Caudate nucleus (tissue), 63 donors: ENCODE measurements at places on chromosomes 12 and 14.

- no peak for DNase-seq
Measured at GRCh38 chr12:96007729-96008128, 11.6 kb upstream of the HAL start.

DNA sequence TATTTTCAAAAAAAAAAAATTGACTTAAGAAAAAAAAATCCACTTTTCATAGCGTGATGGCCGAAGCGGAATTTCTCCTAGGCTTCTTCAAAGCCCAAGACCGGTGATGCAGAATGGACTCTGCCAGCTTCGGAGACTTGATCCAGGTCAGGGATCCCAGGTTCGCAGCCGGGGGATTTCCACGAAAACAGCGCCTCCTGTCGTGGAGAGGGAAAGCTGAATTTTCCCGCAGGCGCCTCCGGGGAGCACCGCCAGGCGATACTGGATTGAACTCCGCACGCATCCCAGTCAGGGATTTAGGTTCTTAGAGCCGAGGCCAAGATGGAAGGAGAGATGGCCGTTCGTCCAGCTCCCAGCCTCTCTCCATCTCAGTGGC, 2.1 kb downstream of the TTC6 start:
- DNase-seq = no peak

GRCh38 chr12:112714166-112714710, 77.3 kb upstream of the RPH3A start:
- DNase-seq = no peak

- no peak for DNase-seq
Measured at GRCh38 chr14:23539248-23540140, 12.1 kb downstream of the ZFHX2 start.

GRCh38 chr12:132218527-132218875, 74.2 kb downstream of the NOC4L start:
- no peak for DNase-seq

DNA sequence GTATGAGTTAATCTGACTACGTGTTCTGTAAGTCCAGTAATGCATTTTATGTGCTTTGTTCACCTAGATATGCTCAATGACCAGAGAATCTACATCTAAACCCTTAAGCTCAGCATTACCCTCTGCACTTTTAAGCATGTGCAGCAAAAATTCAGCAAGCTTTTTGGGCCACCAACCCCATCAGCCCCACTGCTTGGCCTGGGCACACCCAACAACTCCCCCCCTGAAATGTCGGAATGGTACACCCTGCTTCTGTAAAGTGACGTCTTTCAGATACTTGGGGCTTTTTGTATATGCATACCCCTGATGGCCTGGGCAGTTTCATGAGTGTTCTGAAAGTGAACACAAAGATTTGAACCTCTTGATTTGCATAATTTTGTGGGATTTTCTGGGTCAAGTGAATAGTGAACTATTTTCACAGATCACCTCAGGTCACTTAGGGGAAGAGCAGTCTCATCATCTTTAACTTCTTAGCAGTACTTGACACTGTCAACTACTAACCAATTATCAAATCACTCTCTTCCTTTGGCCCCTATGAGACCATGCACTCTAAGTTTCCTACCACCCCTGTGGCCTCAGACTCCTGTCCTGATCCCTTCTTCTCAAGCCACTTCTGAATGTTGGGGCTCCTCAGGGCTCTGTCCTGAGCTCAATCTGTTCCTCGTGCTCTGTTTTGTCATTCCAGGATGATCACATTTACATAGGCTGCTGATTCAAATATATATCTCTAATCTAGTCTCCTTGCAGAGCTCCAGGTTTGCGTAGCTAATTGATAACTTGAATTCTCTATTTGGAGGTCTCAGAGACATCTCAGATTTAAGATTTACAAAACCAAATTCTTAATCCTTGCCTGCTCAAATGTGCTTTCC, 36.3 kb upstream of the PPM1A start:
- DNase-seq = no peak

DNA sequence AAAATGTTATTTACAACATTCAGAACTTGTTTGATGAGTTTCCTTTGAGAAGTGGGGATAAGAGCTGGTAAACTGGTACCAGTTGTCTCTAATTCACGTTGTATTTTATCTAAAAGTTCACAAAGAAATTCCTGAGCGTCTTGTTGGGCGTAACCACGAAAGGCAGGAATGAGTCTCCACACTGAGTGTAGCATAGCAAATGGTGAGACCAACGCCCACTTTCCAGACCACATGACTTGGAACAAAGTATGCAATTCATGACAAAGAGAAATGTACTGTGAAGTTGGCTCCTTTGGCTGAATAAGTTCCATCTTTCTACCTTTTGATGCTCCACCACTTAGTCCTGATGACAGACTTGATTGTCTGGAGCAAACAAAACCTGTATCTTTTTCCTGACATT, 18.4 kb downstream of the USP44 start:
- DNase-seq = no peak

DNA sequence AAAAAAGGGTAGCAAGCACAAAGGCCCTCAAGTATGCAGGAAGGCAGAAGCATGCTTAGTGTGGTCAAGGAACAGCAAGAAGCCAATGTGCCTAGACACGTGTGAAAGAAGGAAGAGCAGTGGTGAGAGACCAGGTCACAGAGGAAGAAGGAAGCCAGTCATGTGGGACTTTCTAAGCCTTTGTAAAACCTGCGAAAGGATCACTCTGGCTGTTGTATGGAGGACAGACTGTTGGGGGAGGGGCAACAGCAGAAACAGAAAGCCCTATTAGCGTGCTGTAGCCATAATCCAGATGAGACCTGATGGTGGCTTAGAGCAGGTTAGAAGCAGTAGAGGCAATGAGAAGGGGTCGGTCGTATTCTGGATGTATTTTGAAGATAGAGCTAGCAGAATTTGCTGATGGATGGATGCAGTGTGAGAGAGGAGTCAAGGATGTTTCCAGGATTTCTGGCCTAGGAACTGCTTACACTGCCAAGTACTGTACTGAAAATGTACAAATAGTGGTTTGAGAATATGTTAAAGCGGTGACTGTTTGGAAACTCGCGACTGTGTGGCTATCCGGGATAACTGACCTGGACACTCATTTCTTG, 5.7 kb upstream of the MLF2 start:
- no peak for DNase-seq

GRCh38 chr12:30796891-30797371, 42.2 kb upstream of the CAPRIN2 start:
- peak; percentile 18 for DNase-seq

GRCh38 chr14:57981817-57982560, 116.1 kb upstream of the SLC35F4 start:
- no peak for DNase-seq

- DNase-seq = no peak
Measured at GRCh38 chr12:105466901-105467598, 136.6 kb downstream of the C12orf75 start.

- DNase-seq = no peak
Measured at GRCh38 chr12:79402606-79403005, 288.2 kb downstream of the PAWR start.

DNA sequence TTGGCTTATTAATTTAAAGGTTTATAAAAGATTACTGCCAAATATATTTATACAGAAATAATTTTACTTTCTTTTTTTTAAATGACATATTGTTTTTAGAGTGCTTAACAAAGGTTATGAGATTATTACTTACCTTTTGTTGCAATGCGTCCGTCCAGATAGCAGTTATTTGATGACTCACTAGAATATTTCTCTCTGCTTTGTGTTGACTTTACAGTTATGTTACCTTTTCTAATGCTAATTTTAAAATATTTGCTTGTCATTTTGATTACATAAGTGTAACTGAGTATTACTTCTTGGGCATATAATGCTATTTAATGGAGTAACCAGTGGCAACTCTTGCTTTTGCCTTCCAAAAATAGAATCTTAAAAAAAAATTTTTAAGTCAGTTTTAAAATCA, 6.3 kb upstream of the PZP start:
- no peak for DNase-seq

- DNase-seq = no peak
Measured at GRCh38 chr12:42660968-42661937, 71.7 kb upstream of the PRICKLE1 start.

DNA sequence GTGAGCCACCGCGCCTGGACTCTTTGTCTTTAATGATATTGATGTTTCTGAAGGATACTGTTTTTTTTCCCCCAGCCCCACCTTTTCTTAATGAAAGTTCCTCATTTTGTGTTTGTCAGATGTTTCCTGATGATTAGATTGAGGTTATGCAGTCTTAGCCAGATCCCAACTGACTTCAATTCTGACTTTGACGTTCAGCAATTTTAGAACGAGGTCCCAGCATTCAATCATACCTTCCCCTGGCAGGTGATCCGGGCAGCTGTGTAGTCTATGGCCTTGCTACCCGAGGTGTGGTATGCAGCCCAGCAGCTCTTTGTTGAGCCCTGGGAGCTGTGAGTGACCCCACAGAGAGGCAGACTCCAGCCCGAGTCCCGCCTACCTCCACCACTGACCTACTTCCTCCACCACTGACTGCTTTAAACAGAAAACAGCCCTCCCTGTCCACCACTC, 82.7 kb downstream of the LGMN start:
- DNase-seq = no peak

- no peak for DNase-seq
Measured at GRCh38 chr14:101395779-101396178, 165.5 kb upstream of the DIO3 start.

- no peak for DNase-seq
Measured at GRCh38 chr14:104931771-104932675, 7.3 kb downstream of the PLD4 start.

DNA sequence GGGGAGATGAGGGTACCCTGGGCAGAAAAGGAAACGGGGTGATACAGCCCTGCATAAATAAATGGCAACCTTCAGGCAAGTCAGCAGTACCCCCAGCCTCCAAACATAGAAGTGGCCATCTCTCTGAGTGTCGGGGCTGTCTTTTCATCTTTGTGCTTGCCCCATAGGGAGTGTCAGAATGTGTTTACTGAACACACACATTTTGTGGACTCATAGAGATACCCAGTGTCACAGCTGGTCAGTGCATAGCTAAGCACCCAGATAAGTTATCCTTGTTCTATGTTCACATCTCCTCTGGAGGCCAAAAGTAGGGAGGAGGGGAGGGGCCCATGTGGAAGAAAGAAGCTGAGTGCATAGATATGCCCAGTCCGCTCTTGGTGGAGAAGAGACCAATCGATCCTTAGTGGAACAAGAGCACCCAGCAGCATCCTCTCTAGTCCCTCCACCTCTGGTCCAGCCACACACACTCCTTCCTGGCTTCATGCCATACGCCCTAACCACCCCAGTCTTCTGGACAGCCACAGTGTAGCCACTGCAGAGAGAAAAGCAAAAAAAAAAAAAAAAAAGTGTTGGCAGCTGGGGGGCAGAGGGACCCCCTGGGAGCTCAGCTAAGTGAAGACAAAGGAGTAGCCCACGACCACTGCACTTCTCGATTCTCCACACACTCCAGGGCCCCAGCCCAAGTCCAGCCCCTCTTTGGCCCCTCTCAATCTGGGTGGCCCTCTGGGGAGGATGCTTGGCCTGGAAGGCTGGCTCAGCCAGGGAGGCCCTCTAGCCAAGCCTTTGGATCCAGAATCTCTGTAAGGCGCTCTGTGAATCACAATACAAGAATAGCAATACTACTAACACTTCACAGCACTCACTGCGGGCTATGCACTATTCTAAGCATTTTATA, 2.6 kb downstream of the ITGA7 start:
- DNase-seq = no peak

- no peak for DNase-seq
Measured at GRCh38 chr12:121159467-121160307, 27.0 kb downstream of the P2RX7 start.
